Activated CD8-positive, alpha-beta memory T cell treated with anti-CD3 and anti-CD28 coated beads for 4 hours (primary cell): ENCODE measurements at places on chromosomes 4 and X.

GRCh38 chr4:161097821-161098220 is 1066.0 kb downstream of the FSTL5 start:
- no peak for DNase-seq

DNA sequence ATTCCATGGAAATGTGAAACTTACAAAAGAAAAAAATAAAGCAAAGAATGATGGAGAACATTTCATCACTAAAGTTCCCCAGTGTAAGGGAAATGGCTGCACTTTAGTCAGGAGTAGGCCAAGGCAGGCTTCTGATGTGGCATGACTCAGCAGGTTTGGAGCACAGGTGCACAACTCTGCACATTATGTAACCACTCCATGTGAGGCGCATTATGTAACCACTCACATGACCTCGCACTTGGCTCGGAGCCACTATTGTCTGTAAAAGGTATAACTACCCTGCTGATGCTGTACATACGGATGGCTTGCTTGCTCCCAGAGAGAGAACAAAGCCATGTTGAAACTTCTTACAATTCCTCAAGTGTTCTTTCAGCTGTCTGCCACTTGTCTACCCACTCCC is 727.6 kb downstream of the TRAM1L1 start:
- DNase-seq: no peak

- no peak for DNase-seq
These were observed 27.4 kb downstream of the HMGN5 start for GRCh38 chrX:81174286-81174685.

- no peak for DNase-seq
These were observed 9.1 kb upstream of the XAGE2 start for GRCh38 chrX:52359614-52360232.

DNA sequence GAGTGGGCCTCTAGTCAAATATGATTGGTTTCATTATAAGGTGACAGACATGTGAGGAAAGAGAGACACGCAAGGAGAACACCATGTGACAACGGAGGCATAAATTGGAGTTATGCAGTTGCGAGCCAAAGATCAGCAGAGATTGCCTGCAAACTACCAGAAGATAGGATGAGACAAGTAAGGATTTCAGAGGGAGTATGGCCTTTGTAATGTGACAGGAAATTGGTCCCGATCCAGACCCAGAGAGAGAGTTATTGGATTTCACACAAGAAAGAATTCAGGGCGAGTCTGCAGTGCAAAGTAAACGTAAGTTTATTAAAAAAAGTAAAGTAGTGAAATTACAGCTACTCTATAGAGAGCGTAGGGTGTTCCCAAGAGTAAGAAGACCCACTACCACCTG is 35.7 kb upstream of the NDST4 start:
- DNase-seq: no peak

- DNase-seq: no peak
These were observed 99.3 kb upstream of the ARMCX2 start for GRCh38 chrX:101759000-101759399.

GRCh38 chr4:173367285-173367684 is 3.5 kb upstream of the SAP30 start:
- DNase-seq: no peak

GRCh38 chr4:56752985-56753384 is 68.5 kb downstream of the SPINK2 start:
- no peak for DNase-seq

DNA sequence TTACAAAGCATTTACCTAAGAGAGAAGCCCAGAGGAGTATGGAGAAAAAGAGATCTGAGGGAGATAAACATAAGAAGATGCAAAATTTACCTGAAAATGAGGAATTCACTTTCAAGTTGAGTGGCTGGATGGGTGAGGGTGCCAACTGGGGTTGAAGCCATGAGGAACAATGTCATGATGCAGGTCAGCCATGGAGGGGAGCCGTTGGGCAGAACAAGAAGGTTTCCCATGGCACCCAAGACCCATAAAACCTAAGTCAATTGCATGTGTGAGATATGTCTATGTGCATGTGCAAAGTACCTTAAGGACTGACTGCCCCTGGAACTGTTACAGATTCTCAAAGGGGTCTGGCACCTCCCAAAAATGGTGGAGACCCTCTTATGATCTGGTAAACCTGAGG is 46.6 kb upstream of the PRRG1 start:
- DNase-seq: no peak

- DNase-seq: no peak
These were observed 7.3 kb downstream of the SMR3A start for GRCh38 chr4:70367813-70368212.

- DNase-seq: no peak
These were observed 8.0 kb downstream of the LGI2 start for GRCh38 chr4:25022766-25023165.

DNA sequence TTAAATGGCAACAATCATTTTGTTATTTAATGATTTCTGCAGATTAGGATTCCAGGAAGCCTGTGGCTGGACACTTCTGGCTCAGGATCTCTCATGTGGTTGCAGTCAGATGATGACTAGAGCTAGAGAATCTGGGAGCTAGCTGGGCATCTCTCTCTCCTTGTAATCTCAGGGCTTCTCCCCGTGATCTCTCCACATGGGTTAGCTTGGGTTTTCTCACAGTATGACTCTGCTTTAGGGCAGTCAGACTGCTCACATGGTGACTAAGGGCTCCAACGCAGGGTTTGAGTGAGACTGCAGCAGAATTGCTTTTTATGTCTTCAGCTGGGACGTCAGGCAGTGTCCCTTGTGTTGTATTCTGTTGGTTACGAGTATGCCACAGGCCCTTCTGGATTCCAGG is 361.4 kb downstream of the CBLL2 start:
- no peak for DNase-seq

GRCh38 chr4:123640271-123640670 is 243.7 kb downstream of the SPRY1 start:
- DNase-seq: no peak

GRCh38 chr4:40548256-40548655 is 81.4 kb downstream of the RBM47 start:
- DNase-seq: no peak

DNA sequence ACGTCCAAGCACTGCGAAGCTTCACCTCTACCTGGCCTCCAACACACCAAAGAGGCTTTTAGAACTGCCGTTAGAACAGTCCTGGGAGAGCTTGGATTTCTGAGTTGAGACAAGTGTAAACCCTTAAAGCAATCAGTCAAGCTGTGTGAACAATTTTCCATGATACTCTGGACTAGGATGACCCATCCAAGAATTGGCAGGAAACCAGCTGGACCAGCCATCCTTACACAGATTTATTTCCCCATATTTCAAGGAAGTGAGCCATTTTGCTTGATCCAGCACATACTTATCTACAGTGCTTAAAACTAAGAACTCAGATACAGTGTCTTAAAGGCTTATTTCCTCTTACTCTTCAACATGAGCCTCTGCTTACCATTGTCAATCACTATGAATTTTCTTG is 340.7 kb upstream of the HS3ST1 start:
- no peak for DNase-seq

DNA sequence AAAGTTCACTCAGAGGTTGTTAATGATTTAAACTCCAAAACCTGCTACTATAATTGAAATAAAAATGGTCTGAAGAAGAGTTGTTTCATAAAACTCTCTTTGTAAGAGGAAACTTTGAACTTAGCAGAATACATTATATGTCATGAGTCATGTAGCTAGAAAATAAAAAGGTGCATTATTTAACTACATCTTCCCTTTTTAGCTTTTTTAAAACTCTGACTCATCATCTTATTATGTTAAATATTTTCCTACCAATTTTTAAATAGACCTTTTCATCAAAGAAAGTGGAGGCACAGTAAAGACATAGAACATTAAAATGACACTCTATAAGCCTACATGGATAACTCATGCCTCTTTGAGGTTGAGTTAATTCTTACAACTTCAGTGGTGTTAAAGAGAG is 1.2 kb upstream of the ZNF827 start:
- DNase-seq: no peak

DNA sequence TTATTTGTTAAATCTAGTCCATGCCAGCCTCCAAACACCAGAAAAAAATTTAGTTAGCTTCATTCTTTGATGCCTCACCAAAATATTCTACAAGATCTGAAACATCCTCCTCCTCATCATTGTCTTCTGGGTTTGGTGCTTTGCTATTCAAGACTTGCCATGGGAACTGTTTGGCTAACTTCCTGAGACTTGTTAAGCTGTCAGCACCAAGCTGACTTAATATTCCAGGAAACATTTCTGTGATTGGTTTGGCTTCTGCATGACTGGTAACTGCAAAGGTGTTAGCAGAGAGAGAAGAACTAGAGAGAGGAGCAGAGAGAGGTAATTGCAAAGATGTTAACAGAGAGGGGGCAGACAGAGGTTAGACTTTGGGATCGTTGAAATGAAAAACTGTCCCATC is 101.3 kb downstream of the PALLD start:
- DNase-seq: no peak

- no peak for DNase-seq
These were observed 43.8 kb downstream of the PJA1 start for GRCh38 chrX:69121321-69122000.

DNA sequence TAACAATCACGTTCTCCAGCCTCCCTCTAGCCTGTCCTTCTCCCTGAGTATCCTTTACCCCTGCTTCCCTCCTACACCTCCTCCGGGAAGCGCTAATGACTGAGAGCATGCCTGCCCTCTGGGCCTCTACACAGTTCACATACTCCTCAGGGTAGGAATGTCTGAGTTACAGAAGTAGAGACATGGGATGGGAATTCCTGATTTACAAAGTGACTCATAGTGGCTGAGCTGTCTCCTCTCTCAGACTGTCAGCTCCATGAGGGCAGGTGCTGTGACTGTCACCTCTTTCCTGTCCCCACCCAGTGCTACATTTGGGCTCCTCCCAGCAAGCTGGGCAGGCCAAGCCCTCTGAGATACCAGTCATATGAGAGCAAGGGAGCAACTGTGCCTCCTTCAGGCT is 2.6 kb downstream of the LAS1L start:
- DNase-seq: no peak

DNA sequence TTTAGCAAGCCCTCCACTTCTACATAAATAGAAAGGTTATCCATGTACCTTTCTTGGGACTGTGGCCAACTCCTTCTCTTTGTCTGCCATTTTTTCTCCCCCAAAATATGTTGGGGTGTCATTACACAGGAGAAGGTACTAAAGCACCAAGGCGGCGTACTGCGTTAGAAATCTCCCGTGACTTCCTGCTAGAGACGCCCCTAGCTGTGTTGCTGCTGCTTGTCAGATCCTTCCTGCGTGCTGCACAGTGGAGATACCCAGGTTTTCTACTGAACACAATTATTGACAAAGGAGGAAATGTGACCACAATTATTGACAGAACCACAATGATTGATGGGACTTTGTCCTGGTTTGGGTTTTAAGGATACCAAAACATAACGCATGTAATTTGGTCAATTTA is 97.7 kb downstream of the EFHC2 start:
- no peak for DNase-seq

DNA sequence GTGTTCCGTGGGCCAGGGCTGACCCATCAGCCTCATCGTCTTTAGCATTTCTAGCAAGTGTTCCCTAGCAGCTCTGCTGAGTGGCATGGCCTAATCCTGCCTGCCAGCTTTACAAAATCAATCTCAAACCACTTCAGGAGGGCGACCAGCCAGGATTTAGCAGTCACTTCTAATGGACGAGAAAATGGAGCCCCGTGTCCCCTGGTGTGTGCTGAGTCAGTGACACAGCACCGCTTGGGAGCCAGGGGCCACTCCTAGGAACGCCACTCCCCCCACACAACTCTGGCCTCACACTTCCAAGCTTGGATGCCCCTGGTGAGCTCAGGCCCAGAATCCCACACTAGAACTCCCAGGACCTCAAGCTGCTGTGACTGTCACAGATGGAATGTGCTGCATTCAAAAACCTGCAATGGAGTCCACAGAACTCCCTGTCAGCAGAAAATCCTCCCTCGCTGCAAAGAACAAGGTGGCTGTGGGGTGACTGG is 311.2 kb upstream of the GATB start:
- DNase-seq: no peak

- no peak for DNase-seq
These were observed 13.3 kb downstream of the USP27X start for GRCh38 chrX:49892542-49892941.
